Daoy (cell line): ENCODE measurements at places on chromosomes 1 and 21.
A peak's percentile ranks its signal among the peaks of the same experiment; 100 is the strongest.

GRCh38 chr1:184626076-184627006, 128.3 kb downstream of the EDEM3 start:
- DNase-seq = peak; percentile 16

- DNase-seq = peak; percentile 39
These were observed 17.4 kb upstream of the FAM89A start for GRCh38 chr1:231057410-231057809.

DNA sequence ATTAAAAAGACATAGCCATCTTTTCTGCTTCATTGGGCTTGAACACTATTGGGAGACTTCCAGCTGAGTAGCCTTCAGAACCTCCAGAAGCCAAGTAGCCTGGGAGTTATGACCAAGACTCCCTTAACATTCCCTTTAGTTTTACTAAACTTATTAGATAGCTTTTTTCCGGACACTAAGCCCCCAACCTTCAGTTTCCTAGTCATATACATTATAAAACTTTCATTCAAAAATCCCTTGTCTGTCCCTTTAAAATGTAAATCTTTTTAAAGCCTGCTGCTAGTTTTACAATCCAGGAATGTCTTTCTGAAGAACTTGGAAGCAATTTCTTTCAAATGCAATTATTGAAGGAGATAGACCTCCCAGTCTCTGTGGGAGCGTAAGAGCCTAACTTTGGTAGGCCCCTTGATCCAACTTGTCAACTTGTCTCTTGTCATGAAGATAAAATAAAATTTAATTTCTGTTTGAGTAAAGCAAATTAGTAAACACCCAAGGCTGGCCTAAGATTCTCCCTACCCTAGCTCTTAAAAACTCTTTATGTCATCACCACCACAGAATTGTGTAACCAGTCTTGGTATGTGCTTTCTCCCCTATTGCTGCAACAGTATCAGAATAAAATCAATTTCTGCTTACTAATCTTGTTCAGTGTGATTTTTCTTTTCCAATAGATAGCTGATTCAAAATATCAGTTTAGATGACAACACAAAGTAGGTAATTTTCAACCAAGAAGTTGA, 796.2 kb downstream of the PLA2G4A start:
- DNase-seq = no peak

DNA sequence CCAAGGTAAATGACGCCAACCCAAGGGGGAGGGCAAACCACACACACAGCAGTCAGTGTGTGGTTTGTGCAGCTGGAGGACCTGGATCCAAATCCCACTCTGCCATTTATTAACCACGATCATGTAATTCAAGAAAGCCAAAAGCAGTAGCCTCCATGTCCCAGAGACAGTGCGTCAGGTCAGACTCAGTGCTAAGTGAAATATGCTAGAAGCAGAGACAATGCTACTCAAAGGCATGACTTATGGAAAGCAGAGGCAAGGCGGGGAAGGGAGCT, 13.6 kb downstream of the TTC39A start:
- DNase-seq = no peak

- DNase-seq = no peak
These were observed 10.7 kb downstream of the WNT3A start for GRCh38 chr1:228017356-228018124.

- no peak for DNase-seq
These were observed 21.7 kb upstream of the SH3D21 start for GRCh38 chr1:36284517-36284916.

- DNase-seq = no peak
These were observed 9.5 kb downstream of the IL6R start for GRCh38 chr1:154414606-154415005.

DNA sequence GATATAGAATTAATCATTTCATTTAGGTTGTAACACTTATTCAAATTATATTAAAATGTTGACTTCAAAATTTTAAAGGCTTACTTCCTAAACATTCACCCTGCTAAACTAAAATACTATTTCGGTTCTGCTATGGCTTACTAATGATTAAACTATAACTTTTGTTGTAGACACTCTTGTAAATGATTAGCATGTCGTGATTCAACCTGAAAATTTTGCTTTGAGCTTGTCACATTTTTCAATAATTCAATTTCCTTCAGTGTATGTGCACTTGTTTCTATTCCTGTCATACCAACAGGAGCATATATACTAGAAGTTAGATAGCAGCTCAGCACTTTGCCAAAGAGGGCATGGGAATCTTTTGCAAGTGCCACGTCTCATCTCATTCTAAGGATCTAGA, 1018.8 kb downstream of the AMY1C start:
- no peak for DNase-seq

DNA sequence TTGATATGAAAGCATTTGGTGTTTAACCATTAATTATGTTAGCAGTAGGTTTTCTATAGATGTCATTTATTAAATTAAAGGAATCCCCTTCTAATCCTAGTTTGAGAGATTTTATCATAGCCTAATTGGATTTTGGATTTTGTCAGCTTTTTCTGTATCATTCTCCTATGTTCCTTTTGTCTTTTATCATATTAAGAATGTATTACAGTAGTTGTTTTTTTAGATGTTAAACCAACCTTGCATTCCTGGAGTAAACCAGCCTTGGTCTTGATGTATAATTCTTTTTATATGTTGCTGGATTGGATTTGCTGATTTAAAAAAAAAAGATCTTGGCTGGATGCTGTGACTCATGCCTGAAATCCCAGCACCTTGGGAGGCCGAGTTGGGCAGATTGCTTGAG, 5.6 kb downstream of the SETDB1 start:
- no peak for DNase-seq

DNA sequence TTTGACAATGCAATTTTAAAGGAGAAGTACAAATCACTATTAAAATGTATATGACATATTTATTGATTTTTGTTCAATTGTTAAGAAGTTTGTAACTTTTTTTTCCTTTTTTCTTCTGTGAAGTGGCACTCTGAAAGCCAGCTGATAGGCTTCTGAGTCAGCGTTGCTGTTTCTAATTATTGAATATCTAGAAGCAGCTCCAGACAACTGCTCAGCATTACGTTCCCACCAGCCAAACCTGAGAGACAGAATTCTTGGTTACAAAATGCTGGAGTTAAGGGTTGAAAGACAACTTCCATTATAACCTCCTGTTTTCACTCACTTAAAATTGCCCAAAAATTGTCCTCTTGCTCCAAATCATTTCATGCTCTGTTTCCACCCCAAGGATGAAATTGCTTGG, 31.4 kb upstream of the LMX1A start:
- no peak for DNase-seq
